ENCODE measurements at places on chromosomes 7 and 10.

GRCh38 chr10:119806334-119807130, 66.1 kb downstream of the MCMBP start:
- no peak for DNase-seq

DNA sequence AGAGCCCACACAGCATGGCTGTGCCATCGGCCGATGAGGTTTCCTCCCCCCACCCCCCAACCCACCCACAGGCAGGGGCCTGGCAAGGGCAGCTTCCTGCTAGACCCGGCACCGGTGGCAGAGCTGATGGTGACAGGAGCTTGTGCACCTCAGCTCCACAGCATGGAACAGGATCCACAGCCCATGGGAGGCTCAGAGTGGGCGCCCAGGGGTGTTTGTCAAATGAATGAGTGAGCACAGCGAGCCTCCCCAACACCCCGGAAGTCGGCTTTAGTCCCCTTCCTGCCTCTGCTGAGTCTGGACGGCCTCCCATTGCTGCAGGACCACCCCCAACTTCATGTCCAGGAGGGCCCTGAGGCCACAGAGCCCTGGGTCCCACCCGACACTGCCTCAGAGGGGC, 68.9 kb downstream of the PDGFA start:
- no peak for DNase-seq

- DNase-seq, result peak; percentile 96
Measured at GRCh38 chr10:11611248-11612020, at the start of gene USP6NL. Gene USP6NL (minus strand): TSS chr10:11611650. CDS start chr10:11597634, 14,016 bp downstream.

GRCh38 chr10:88097092-88097516, 233.7 kb downstream of the PTEN start:
- DNase-seq, result no peak

GRCh38 chr10:23826421-23826820, 382.5 kb upstream of the KIAA1217 start:
- no peak for DNase-seq

DNA sequence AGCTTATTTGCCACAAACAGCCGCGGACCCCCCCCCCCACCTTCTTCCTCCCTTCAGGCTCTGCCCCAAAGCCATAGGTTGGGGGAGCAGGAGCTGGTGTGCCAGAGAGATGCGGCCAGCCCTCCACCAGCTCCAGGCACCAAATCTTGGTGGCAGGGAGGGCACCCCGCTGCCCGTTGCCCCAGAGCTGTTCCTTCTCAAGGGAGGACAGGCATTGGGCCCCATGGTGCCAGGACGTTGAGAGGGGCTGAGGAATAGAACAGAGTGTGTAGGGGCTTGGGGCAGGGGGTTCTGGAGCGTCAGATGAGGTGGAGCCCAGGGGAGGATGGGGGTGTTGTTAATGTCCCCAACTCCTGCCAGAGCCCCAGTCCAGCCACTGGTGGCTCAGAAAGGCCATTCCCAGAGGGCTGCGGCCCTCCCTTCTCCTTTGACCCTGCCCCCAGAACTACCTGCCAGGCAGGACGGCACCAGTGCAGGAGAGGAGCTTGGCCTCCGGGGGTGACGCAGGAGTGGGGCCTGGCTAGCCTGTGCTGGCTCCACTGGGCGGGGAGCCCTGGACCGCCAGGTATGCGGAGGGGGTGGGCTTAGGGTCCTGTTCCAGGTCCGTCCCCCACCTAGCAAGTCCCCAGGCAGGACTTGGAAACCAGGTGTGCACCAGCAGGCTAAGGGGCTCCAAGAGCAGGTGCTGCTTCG, 10.0 kb upstream of the SEC24C start:
- DNase-seq, result no peak

DNA sequence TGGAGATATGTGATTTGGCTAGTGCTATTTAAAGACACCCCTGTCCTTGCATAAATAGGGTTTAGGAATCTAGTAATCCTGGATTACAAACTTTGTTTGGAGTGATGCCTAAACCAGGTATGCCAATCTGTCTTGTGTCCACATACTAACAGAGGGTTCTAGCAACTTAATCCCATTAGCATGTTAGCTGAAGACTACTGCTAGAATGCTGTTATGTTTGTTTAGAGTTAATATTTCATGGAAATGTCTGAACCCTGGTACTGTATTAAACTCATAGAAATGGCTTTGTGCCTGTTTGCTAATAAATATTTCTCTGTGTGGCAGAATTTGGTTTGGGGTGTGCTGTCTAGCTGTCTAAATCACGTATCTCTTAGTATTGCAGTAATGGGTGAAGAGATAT, 150.8 kb downstream of the PFKFB3 start:
- no peak for DNase-seq

DNA sequence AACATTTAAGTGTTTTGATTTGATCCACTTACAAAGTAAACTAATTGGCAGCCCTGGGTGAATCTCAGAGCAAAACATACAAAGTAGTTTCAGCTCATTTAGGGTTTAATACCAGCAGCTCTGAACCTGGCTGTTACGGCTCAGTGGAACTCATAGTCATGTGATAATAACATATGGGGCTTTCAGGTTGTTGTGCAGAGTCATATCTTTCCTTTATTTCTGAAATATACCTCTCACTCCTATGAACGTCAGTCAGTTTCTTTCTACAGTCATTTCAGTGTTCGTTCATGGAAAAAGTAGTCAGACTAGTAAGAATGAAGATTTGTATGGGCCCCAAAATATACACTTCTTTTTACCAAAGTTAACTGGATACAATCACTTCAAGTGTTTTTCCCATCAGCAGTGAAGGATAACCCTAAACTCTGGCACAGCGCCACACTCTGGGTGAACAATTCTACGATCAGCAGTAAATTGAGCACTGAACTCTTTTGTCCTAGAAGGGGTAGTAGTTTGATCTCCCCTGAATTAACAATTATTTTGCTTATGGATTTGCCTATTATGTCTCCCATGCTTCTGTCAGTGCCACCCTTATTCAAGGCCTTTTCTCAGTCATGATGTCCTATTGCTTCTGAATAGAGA, 218.6 kb downstream of the THSD7A start:
- DNase-seq, result no peak

DNA sequence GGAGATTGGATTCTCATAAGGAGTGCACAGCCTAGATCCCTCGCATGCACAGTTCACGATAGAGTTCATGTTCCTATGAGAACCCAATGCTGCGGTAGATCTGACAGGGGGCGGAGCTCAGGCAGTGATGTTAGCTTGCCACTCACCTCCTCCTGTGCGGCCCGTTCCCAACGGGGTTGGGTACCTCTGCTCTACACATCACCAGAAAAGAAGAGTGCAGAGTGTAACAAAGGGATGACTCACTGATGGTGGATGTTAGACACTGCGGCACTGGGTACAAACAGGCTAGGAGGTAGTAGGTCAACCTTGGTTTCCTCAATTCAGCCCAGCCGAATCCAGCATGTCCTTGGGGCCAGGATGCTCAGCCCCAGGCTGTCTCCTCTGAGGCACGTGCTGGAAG, 66.8 kb upstream of the CHST15 start:
- DNase-seq, result no peak

DNA sequence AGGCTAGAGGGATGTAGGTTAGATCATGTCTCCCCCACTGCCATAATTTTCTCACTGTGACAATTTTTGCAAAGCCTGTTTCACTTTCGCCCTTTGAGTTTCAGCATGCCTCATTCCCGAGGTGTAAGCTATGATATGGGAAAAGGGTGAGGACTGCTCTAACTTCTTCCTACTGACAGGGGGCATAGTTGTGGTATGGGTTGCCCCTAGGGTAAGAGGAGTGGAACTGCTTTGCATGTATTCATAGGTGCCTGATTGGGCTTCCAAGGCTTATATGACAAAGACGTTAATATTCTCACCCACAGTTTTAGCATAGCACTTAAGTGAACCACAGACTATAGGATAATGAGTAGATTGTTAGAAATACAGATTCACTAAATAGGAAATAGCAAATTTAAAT, 148.7 kb downstream of the BBS9 start:
- no peak for DNase-seq

DNA sequence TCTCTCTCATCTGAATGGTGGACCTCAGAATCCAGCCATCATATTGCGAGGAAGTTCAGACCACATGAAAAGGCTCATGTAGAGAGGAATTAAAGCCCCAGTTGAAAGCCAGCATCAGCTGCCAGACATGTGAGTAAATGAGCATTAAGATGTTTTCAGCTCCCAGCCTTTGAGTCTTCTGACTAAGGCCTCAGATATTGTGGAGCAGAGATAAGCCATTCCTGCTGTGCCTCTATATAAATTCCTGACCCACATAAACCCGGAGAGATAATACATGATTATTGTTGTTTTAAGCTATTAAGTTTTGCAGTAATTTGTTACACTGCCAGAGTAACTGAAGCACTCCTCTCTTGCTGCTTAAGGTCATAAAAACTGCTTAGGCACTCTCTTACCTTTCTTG, 14.6 kb downstream of the FAM149B1 start:
- DNase-seq, result no peak

- DNase-seq, result no peak
Measured at GRCh38 chr7:27434756-27435400, 192.3 kb downstream of the EVX1 start.

DNA sequence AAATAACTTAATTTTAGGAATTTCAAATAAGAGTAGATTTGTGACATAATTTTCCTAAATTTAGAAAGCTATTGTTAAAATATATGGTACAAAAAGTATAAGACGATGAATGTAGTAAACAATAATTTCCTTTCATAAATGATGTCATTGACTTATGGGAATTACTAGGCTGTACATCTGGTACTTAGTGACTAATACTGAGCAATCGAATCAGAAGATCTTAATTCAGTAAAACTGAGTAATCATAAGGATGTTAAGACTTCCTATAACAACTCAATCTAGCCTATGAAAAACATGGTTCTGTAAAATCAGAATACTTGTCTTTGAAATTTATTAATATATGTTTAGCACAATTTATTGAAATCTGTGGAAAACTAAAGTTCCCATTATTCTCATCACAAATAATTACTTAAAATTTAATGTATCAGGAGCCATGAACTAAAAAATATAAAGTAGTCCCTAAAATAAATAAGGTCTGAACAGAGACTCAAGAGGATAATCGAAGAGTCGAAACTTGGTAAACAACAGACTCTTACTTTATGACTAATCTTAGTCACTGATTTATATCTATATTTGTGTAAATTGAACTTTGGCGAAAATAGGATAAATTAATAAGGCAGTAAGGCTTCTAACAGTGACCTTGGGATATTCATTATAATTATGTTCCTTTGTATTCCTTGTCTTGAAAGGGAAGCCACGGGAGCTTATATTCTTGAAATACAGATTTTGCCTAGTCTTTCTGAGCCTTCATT, 142.1 kb downstream of the HGF start:
- no peak for DNase-seq

GRCh38 chr10:82535457-82535856, 660.5 kb downstream of the NRG3 start:
- DNase-seq, result no peak

GRCh38 chr10:70132098-70133029, at the start of gene AIFM2:
Gene AIFM2 (minus strand): TSS chr10:70132825. CDS start chr10:70124084, 8,741 bp downstream.
- peak; percentile 85 for DNase-seq

DNA sequence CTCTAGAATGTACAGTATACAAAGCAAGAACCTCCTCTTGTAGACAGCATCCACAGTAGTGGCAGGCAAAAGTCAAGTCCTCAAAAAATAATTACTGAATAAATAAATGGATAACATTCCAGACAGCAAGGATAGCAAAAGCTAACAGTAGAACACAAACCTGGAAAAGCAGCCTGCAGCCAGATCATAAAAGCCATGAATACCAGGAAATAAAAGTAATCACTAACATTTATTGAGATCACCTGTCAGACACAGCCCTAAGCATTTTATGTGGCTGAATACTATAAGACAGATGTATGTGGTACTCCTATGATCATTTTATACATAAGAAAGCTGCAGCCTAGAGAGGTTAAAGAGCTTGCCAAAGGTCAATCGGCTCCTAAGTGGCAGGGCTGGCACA, 34.0 kb downstream of the CUL2 start:
- DNase-seq, result no peak

DNA sequence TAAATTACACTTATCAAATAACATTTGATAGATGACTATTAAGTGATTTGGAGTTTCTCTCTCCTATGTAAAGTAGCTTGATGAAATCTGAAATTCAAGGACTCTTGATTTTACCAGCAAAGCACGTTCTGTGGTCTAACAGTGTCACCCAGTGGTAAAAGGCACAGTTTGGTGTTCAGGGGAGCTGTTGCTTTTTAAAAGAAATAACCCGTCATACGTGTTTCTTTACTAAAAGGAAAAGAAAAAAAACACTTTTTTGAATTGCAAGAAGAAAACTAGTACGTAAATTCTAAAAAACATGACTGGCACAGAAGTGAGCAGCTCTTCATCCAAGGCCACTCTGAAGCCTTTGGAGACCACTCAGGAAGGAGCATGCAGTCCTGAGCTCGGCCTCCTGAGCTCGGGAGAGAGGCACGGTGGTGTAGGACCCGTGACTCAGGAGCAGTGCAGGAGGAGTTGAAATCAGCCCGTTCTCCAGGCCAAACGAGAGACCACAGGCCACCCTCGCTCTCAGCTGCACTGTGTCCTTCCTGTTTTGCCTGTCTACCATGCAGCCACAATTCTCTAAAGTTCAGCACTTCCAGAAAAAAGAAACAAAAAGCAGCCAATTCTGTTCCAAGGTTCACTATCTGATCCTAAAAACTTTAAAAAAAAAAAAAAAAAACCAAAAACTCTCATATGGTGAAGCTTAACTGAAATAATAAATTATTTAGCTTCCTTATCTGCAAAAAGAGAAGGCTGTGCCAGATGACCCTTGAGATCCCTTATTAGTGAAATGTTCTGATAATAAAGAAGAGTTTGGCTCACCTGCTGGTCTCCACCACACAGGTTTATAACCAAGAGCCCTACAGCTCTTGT, 212.6 kb upstream of the FRMD4A start:
- DNase-seq, result no peak

GRCh38 chr10:108913300-108913699, 1010.0 kb downstream of the XPNPEP1 start:
- no peak for DNase-seq

GRCh38 chr10:8057636-8058273, 3.3 kb downstream of the GATA3 start:
- no peak for DNase-seq

GRCh38 chr10:112519133-112519761, 72.2 kb downstream of the VTI1A start:
- no peak for DNase-seq

DNA sequence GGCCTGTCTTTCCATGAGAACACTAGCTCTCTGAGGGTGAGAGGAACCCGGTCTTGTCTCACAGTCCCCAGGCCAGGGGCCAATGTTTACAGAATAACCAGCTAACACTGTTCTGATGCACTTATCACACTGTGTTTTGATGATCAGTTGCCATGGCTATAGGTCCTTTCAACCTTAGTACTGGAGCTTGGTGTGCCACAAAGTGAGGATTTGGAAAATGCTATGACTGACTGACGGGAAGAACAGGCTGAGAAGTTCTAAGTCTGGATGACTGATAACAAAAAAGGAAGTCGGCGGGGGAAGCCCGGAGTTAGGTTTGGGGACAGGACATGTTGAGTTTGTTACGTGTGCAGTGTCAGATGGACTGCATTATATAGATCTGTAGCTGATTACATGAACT, 141.8 kb downstream of the CTTNBP2 start:
- DNase-seq, result no peak

GRCh38 chr7:136064081-136064480, 86.9 kb upstream of the MTPN start:
- peak; percentile 53 for DNase-seq

GRCh38 chr10:99852481-99853213, 70.2 kb downstream of the ABCC2 start:
- no peak for DNase-seq

- no peak for DNase-seq
Measured at GRCh38 chr10:7084280-7085005, 326.4 kb downstream of the SFMBT2 start.

GRCh38 chr7:129493555-129493954, 8.8 kb upstream of the SMKR1 start:
- DNase-seq, result no peak

- no peak for DNase-seq
Measured at GRCh38 chr10:683448-684071, 5.9 kb downstream of the DIP2C start.

All from NCI-H146 (cell line).